ENCODE measurements at places on chromosomes 7 and 10.

DNA sequence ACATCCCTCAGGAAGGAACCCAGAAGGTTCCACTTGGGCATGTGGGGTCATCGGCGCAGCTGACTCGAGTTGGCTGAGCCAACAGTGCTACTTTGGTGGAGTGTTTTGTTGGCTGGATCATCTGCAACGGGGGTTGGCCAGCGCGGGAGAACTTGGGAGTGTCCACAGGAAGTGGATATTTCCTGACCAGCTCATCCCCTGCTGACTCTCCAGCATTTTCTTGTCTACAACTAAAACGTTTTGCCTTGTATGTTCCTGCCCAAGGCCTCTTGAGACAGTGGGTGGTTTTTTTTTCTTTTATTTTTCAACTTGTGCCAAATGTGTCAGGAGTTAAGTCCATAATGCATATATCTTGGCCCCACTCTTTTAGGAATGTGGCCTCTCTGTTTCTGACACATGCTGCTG lies 208.6 kb downstream of the ZNF365 start:
- no peak for DNase-seq

GRCh38 chr7:2824026-2824677 lies 20.0 kb downstream of the GNA12 start:
- DNase-seq, result no peak

- DNase-seq, result no peak
Observed at GRCh38 chr7:40310258-40310657, 175.5 kb downstream of the SUGCT start.

DNA sequence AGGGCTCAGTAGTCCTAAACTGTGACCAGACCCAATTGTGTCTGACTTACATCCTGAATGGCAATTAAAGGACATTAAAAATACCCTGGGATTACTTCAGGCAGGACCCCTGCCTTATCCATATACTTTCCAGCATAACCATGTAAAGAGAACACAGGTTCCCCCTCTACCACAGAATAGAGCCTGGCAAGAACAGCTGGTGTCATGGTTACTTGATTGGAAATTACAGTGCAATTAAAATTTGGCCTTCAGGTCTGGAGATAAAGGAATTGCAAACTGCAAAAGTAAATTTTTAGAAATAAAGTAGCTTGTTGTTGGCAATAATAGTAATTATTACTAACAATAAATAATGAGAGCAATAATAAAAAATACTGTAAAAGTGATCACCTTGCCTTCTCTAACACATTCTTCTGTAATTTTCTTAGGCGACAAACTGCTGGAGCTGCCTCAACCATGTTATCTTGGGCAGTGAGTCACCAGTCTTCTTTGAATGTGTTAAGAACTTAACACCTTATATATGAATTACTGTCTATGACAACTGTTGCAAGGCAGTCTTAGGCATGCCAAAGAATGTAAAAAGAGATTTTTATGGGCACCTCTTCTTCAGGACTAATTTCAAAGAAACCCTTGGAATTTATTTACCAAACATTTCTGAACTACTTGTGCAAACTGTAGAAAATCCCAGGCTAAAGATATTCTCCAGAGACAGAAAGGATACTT lies 53.7 kb downstream of the HIBADH start:
- DNase-seq, result no peak

- no peak for DNase-seq
Observed at GRCh38 chr7:76409537-76409936, at the start of gene SSC4D. Gene SSC4D (minus strand): TSS chr7:76409697. CDS start chr7:76404439, 5,258 bp downstream.

GRCh38 chr10:5526691-5527331 lies 2.0 kb downstream of the CALML3 start:
- no peak for DNase-seq

- no peak for DNase-seq
Observed at GRCh38 chr10:1379601-1380000, 323.4 kb downstream of the WDR37 start.

DNA sequence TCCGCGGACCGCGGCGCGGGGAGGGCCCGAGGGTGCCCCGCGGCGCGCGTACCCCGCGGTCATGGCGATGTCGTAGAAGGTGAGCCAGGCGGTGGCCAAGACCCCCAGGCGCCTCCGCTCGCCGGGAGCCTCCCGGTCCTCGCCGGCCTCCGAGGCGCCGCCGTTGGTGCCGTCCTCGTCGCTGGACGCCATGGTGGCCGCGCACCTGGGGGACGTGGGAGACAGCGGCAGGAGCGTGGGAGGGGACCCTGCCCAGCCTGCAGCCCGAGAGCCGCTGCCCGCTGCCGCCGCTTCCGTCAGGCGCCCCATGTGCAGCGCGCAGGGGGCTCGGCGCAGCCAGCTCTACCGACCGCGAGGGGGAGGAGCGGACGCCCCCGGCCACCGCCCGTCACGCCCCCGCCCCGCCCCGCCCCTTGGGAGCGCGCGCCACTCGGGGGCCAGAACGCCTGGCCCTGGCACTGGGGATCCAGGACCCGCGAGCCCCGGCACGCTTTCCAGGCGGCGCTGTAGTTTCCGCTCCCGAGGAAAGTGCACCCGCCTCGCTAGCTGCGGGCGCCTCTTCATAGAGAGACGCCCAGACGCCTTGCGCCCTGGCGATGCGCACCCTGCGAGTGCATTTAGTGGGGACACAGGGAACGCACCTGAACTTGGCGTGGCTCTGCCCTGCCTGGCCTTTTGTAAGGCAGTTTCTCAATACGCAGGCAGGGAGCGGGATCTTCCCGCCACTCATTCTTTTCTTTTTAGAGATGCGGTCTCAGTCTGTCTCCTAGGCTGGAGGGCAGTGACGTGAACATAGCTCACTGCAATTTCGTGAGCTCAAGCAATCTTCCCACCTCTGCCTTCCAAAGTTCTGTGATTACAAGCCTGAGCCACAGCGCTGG lies at the start of gene HACD1:
Gene HACD1, minus strand, starts transcription at position 344 of the 881 bp plus-strand sequence. Its CDS starts 35 bp downstream, at position 309.
- DNase-seq, result peak; percentile 32

DNA sequence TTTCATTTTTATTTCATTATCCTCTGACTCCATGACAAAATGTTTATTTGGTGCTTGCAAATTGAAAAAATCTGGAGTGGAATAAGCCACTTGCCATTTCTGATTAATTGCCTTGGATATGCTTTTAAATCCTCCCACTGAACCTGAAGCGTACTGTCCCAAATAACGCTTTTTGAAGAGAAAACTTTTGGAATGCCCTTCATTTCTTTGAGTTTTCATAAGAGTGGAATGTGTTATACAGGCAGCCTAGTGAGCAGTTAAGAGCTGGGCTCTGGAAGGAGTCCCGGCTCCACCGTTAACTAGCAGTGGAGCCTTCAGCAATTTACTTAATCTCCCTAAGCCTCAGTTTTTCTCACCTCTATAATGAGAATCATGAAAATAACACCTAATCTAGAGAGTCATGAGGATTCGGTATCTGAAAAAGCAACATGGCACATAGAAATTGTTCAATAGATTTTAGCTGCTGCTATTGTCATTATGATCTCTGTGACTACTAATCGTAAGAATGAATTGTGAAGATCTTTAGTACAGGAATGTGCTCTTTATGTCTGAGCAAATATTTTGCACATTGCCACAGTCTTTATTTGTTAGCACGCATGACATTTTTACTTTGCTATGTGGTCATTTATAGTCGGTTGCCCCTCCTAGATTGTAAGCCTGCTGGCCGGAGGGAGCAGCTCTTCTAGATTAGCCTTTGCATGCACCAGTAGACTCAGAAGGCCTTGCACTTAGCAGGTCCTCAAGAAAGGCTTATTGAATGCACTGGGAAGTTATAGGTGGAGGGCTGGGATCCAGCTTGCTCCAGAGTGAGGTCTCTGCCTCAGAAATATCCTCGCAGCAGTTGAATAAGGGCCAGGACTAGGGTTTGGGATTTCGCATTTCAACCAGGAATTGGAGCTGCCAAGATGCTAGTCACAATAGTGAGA lies 59.4 kb downstream of the PLCE1 start:
- no peak for DNase-seq

GRCh38 chr7:26440233-26441001 lies 148.8 kb downstream of the SNX10 start:
- no peak for DNase-seq

DNA sequence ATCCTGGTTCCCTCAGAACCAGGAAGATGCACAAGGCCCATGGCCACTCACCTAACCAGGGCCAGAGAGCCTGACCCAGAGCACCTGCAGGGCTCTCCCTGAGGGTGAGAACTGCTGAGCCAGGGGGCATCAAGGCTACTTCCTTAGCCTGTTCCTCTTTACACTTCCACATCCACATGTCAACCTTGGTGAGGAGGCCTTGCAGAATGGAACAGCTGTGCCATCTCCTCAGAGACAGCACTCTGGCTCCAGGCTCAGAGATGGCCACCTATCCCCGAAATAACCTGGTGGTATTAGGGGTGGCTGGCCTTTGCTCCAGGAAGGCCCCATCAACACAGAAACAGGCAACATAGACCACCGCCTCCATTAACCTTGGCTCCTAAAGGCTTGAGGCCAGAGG lies 473.0 kb downstream of the RPS24 start:
- DNase-seq, result no peak

DNA sequence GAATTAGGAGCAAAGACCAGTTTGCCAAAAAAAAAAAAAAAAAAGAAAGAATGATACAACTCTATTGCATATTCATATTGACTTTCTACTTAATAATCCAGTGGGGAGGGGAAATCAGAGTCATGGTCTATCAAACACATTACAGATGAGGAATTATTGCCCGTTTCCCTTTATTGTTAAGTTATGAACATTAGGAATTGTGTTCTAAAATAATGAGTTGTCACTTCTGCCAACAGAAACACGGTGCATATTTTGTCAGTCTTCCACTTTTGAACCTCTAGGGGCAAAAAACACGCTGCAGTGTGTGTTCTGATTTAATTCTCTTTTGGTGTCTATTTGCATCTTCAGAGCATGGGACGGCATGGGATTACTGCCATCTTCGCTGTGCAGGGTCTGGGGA lies 115.7 kb upstream of the RHOBTB1 start:
- DNase-seq, result no peak

- no peak for DNase-seq
Observed at GRCh38 chr10:112813866-112814591, 136.0 kb upstream of the TCF7L2 start.

- no peak for DNase-seq
Observed at GRCh38 chr10:126665207-126665606, 5.3 kb downstream of the C10orf90 start.

- no peak for DNase-seq
Observed at GRCh38 chr10:45599021-45599603, 73.5 kb downstream of the ZFAND4 start.

DNA sequence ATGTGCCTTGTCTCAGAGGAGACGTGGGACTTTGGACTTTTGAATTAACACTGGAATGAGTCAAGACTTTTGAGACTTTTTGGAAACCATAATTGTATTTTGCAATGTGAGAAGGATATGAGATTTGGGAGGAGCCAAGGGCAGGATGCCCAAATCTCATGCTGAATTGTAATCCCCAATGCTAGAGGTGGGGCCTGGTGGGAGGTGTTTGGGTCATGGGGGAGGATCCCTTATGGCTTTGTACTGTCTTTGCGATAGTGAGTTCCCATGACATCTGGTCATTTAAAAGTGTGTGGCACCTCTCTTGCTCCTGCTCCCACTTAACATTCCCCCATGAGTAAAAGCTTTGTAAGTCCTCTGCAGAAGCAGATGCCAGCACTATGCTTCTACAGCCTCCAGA lies 39.2 kb downstream of the DNAJC9 start:
- no peak for DNase-seq

DNA sequence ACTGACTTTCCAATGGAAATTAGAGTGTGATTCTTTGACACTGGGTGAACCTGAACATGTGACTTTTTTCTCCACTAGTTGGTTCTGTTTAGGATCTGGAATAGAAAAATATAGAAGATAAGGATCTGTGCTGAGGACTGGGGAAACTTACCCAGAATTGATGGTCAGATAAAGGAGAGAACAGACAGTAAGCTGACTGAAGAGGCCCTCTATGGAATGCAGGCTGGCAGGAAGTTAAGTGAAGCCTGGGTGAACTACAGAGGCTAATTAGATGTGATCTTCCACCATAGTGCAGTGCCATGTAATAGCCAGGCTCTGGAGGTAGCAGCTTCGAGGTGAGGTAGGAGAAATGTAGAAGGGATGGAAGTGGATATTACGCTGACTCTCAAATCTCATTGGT lies 455.3 kb downstream of the PLXDC2 start:
- no peak for DNase-seq

- DNase-seq, result no peak
Observed at GRCh38 chr10:29980084-29980483, 79.3 kb downstream of the JCAD start.

- DNase-seq, result no peak
Observed at GRCh38 chr10:99279626-99280111, 44.0 kb upstream of the HPSE2 start.

DNA sequence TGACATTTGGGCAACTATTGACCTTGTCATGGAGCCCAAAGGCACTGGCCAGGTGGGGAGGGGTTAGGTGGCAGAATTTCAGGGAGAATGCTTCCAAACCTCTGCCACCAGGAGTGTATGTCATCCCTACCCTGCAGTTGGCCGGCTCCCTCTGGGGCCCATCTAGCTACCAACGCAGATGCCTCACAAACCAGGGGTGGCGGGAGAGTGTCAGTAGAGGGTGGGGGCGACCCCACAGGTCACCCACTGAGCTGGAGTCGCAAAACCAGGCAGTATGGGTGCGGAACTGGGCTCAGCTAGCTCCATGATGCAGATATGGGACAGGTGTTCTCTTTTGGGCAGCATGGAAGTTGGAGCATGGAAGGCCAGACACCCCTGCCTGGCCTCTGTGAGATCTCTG lies 51.4 kb downstream of the FAM241B start:
- DNase-seq, result no peak

GRCh38 chr10:23338886-23339285 lies 5.7 kb downstream of the C10orf67 start:
- no peak for DNase-seq

DNA sequence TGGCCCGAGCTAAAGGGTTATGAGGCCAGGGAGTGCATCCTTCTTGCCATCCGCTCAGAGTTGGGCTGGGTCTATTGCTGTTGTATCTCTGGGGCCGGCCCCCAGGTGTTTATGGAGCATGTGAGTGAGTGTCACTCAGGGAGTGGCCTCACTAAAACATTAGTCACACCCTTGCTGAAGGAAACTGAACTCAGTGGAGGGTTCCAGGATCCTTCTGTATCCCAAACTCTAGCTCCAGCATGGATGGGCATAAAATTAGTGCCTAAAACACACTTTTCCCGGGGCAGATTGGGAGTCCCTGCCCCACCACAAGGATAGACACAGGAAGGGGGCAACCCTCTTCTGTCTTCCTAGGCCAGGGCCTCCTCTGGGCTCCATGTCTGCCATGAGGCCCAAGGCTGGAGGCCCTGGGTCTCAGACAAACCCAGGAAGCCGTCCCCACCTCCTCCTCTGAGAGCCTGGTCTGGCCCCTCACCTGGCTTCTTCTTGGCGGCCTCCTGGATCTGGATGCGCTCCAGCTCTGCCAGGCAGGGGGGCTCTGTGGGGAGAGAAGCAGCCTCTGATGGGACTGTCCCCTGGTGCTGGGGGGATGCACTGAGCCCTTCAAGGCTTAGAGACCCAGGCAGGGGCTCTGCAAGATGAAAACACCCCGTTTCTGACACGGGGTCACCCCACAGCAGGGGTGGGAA lies 24.5 kb downstream of the SPOCK2 start:
- DNase-seq, result no peak

- no peak for DNase-seq
Observed at GRCh38 chr10:70053841-70054288, 1.2 kb downstream of the MACROH2A2 start.
